Small intestine (tissue), 16 donors: ENCODE measurements at places on chromosomes 13 and 19.

- no peak for DNase-seq
Observed at GRCh38 chr13:104422668-104423067, 1356.5 kb upstream of the SLC10A2 start.

DNA sequence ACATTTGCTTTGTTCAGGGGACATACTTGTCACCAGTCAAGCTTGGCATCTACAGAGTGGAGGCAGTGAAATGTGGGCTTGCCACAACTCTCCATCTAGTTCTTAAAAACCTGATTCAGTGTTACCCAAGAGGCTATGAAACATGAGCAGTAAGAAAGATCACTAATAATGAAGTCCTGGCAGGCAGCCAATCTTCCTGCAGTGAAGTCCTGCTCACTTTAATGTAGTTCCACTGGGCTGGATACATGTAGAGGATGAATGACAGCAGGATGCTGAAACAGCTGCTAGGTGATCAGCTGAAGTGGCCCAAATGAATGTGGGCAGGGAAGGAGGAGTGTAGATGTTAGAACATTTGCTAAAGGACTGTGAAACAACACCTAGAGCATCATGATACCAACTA, 1213.1 kb downstream of the OLFM4 start:
- DNase-seq = peak; percentile 0

DNA sequence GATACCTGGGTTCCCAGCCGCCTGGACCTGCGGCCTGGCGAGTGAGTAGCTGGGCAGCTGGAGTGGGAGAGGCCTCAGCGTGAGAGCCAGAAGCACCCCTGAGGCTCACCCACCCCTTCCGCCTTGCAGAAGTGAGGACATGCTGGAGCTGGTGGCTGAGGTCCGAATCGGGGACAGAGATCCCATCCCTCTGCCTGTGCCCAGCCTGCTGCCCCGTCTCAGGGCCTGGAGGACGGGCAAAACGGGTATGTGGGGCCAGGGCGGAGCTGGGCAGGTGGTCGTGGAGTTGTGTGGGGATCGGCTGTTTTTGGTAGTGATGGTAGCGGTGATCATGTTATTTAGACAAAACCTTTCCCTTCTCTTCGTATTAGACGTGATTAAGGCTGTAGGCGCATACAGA, 4.6 kb downstream of the SCAF1 start:
- DNase-seq = no peak

- DNase-seq = no peak
Observed at GRCh38 chr13:99994638-99995020, 13.0 kb downstream of the ZIC2 start.

DNA sequence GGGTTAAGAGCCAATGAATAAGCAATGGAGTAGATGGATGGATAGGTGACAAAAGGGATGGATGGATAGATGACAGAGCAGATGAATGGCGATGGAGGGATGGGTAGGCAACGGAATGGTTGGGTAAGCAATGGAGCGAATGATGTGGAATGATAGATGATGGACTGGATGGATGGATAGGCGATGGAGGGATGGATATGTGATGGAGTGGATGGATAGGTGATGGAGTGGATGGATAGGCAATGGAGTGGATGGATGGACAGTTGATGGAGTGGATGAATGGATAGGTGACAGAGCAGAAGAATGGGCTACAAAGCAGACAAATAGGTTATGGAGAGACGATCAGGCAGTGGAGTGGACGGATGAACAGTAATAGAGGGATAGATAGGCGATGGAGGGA, 269.6 kb downstream of the TEX29 start:
- DNase-seq = no peak

DNA sequence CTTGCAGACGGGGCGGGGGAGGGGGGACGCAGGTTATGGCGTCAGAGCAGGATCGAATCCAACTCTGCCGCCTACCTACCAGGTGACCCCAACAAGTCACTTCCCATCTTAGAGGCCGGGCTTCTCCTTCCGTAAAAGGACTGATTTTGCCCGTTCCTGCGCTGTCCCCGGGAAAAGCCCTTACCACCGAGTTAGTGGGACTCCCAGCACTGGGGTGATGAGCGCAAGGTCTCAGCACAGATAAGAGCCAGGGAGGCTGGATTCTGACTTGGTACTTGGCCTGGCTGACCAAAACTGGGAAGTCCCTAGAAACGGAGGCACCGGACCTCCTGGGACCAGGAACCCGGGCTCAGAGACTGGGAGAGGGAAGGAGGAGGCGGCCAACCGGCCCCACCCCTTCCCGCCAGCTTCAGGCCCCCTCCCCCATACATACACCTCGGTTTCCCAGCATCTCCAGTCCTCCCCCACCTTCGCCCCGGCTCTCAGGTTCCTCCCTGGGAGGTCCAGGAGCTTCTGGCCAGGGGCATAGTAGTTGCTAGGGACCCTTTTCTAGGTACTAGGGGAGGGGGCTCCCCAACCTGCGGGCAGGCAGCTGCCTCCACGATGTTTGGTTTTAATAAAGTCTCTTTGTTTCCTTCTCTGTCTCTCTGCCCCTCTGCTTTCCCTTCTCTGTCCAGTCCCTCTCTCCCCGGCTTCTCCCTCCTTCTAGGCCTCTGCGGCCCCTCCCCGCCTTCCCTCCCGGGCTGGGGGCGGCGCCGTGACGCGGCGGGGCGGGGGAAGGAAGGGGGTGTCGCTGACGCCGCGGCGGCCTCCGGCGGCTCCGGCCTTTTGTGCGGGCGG, at the start of gene GRAMD1A:
Gene GRAMD1A, plus strand, starts transcription at position 826 of the 840 bp plus-strand sequence. CDS start 156 bp downstream, outside the sequence.
- DNase-seq = peak; percentile 83

DNA sequence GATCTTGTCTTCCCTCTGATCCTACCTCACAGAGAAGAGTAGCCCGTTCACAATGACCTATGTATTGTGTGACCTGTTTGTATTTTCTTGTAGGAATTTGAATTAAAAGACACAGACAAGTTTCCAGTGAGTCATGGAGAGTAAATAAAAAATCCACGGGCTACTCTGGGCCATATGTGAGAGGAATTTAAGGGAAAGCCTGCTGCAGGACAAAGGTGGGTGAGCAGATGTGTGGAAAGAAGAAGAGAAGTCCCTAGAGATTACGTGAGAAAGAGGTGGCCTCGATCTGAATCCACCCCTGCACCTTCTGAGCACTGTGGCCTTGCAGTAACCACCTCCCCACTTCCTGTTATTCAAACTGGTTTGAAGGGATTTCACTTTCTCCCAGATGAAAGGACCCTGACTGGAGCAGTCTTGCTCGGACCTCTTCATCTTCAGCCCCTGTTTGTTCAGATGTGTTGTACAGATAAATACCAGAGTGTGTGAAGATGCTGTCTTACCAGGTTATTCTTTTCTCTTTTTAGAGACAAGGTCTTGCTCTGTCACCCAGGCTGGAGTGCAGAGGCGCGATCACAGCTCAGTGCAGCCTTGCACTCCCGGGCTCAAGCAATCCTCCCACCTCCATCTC, 205.4 kb downstream of the PDS5B start:
- DNase-seq = no peak

- DNase-seq = no peak
Observed at GRCh38 chr13:32191452-32191998, 123.6 kb downstream of the ZAR1L start.

GRCh38 chr13:51981355-51981754, 29.9 kb downstream of the ATP7B start:
- DNase-seq = no peak

DNA sequence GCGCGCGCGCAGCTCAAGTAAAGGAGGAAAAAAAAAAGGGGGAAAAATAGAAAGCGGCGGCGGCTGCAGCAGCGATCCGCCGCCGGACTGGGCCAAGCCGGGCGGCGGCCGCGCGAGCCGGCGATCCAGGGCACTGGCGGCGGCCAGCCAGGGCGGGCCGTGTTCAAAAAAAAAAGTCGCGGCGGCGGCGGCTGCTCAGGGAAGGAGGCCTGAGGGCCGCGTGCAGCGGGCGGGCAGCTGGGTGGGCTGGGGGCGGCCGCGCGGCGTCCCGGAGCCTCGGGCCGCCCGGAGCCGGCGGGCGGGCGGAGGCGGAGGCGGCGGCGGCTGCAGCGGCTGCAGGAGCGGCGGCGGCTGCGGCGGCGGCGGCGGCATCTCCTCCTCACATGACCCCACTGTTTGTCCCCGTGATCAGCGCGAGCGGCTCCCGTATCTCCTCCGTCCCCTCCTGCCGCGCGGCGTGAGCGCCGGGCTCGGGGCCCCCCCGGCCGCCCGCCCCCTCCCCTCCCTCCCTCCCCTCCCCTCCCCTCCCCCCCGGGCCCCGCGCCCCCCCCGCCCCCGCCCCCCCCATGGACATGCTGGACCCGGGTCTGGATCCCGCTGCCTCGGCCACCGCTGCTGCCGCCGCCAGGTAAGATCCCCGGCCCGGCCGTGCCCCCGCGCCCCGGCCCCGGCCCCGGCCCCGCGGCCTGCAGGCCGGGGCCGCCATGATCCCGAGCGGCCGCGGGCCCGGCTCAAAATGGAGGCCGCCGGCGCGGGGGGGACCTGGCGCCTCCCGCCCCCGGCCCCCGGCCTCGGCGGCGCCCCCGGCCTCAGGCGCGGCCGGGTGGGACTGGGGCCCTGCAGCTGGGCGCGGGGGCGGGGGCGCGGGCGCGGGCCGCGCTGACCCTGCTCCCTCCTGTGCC, at the start of gene USF2:
Gene USF2, plus strand, starts transcription at position 427 of the 902 bp plus-strand sequence. Its CDS starts 140 bp downstream, at position 567.
- DNase-seq = peak; percentile 63

DNA sequence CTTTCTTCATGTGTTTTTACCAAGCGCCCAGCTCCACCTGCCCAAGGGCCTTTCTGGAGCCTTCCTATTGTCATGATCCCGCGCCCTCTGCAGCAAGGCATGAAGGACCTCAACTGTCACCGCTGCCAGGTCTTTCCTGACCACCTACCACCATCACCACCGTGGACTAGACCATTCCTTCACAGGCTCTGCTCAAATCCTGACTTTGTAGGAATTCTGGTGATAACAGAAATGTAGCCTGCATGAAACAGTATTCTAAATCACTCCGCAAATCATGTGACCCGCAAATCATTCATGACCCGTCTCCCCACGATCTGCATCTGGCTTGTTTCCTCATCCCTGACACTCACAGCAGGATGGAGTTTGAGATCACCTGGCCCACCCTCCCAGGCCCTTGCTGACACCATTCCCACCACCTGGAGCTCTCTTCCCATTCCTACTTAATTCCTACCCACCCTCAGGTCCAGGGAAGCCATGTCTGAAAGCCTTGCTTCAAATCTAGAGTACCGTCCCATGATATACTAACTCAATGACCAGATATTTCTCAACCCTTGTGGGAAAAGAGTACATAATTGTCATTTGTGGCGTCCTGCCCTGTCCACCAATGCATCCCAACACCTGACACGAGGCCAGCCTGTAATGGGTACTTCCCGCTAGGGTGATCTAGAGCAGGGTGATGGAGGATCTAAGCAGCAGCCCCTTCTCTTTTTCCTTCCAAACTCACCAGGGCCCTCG, 1.3 kb downstream of the UBE2S start:
- DNase-seq = no peak

- no peak for DNase-seq
Observed at GRCh38 chr13:66111628-66112027, 1118.5 kb downstream of the PCDH9 start.

DNA sequence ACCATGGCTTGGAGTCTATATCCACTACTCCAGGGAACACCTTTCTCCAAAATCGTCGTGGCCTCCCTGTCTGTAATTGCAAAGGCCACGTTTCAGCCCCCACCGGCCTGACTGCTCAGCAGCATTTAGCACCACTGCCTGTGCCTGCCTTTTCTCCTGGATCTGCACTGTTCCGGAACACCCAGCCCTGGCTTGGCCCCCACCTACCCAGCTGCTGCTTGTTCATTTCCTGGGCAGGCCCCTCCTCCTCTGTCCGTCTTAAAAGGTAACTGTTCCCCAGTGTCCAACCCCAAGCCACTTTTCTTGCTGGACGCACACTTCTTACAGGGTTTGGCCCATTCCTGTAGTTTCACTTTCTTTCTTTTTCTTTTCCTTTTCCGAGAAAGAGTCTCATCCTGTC, 8.5 kb upstream of the SYT5 start:
- no peak for DNase-seq

GRCh38 chr19:3135961-3136683, at the start of gene GNA15:
Gene GNA15, plus strand, starts transcription at chr19:3136033. Its CDS starts 418 bp downstream, at chr19:3136451.
- DNase-seq = no peak

- DNase-seq = peak; percentile 18
Observed at GRCh38 chr19:47446534-47447469, 24.9 kb downstream of the SLC8A2 start.

- peak; percentile 80 for DNase-seq
Observed at GRCh38 chr19:10936661-10937084, 8.1 kb downstream of the TIMM29 start.

DNA sequence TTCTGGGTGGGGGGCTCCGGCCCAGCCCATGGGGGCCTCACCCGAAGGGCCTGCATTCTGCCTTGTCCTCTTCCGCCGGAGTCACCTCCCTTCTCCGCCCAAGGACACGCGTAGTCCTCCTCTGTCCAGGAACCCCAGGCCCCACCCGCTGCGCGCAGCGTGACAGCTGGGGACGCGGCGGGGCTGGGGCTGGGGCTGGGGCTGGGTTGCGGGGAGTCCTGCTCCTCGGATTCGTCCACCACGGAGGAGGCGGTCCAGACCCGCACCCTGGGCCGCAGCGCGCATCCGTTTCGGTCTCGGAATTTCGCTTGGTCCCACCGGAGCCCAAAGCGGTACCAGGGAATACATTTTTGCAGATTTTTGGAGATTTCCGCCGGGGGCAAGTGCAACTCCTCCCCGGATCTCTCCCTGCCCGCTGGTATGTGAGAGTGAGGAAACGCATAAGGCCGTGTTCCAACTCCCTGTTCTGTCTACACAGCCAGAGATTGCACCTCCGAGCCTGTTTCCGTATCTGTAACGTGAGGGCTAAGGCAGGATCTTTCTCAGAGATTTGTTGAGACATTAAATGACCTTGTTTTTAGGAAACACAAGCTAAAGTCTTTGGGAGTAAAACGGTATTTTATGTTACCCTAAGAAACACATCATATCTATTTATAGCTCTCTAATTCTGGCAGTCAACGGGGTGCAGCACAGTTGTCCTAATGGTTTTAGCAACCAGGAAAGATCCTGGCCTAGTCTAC, at the start of gene COX7A1:
Gene COX7A1, minus strand, starts transcription at position 96 of the 740 bp plus-strand sequence. Its CDS starts 40 bp downstream, at position 56.
- no peak for DNase-seq

- DNase-seq = no peak
Observed at GRCh38 chr13:80751854-80752253, 410.9 kb upstream of the SPRY2 start.

GRCh38 chr13:113723410-113724015, 35.5 kb upstream of the TMEM255B start:
- DNase-seq = no peak

DNA sequence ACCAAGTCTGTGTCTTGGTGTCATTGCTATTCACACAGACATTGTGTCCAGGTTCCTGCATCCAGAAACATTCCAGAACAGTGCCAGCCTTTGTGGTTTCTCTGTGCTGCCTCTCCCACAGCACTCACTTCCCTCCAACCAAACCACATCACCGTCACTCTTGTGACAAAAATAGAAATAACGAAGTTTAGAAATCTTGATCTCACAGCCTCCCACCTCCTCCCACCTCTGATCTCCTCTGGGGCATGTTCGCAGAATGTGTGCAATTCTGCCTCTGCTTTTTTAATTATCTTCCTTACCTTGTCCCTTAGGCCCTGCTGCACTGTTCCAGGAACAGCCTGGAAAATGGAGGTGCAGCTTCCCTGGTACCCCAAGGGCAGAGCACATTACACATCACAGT, 8.7 kb upstream of the SERPINE3 start:
- no peak for DNase-seq

GRCh38 chr13:32255724-32256109, 59.4 kb downstream of the ZAR1L start:
- no peak for DNase-seq

- no peak for DNase-seq
Observed at GRCh38 chr13:104301171-104301975, 1235.2 kb upstream of the SLC10A2 start.
